ENCODE measurements at places on chromosomes 3 and 15.

- no peak for DNase-seq
These were observed 46.2 kb downstream of the GADL1 start for GRCh38 chr3:30848087-30848779.

GRCh38 chr15:66308531-66308930 is 15.2 kb downstream of the DIS3L start:
- no peak for DNase-seq

GRCh38 chr3:89101921-89102320 is 5.5 kb upstream of the EPHA3 start:
- no peak for DNase-seq

DNA sequence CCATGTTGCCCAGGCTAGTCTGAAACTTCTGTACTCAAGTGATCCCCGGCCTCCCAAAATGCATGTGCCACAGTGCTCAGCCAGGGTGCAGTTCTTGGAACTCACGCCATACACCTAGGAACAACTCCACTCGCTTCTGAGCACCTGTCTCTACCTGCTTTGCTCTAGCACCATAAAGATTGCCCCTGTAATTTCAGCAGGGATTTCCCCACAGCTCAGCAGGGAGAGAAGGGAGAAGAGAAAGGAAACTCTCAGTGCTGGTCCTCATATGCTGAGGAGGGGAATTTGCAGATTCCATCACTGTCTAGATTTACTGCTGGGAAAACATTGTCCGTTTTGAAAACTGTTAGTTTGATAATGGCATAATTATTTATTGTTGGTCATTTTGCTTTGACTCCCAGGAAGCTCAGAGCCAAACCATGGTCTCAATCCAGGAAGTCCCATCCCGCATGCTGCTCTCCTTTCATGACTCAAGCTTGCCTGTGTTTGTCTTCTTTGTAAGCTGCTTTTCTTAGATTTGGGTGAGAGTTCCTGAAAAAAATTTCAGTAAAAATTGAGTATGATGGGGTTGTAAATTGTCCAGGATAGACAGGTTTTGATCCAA is 24.2 kb downstream of the TRIM71 start:
- DNase-seq, result no peak

GRCh38 chr3:192077795-192078497 is 617.0 kb downstream of the PYDC2 start:
- no peak for DNase-seq

DNA sequence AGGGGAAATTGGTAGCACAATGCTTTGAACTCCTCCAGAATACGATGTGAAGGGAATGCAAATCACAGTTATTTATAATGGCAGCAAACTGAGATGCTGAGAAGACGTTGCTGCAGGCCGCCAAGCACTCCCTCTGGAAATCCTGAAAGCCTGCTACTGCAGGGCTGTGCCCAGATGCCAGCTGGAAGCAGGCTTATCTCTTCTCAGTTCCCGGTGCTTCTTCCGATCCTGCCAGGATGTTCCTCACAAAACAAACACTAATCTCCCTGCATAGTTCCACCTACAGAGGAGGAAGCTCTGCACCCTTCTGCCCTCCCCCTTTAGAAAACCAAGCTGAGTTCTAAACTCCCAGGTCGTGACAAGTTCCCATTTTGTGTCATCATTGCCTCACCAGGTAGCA is 201.7 kb upstream of the BCL6 start:
- DNase-seq, result no peak

DNA sequence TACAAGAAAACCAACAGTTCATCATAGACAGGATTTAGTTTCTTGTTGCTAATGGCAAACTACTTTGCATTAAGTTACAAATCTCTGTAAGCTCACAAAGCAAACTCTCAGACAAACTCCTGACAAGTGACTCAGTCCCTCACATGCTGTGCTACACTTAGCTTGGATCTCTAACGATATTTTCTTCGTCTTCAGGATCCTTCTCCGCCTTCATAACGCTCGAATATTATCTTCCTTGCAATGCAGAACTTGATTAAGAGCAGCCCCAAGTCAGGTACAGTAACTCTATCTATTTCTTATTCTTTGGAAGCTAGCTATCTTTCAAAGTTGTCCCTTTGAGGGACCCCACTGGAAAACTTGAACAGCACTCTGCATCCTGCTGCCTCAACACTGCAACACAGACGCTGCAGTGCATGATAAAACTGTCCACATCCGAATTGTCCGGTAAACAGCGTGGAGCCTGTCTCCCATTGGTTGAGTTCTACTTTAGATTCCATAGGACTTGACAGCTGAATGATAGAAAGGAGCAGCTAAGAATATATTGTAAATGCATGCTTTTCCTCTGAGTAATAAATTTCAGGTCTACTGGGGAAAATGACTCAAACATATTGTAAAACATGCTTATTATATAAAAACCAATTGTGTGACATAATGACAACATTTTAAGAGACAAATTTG is 61.3 kb downstream of the UACA start:
- DNase-seq, result no peak

- DNase-seq, result no peak
These were observed 36.7 kb downstream of the ABTB1 start for GRCh38 chr3:127709320-127710060.

- DNase-seq, result no peak
These were observed 15.0 kb upstream of the RORA start for GRCh38 chr15:61243983-61244593.

GRCh38 chr3:52435246-52436101 is 9.4 kb downstream of the SEMA3G start:
- DNase-seq, result no peak

Measured in WTC11 (cell line).